ENCODE measurements at places on chromosomes 2 and 18.

DNA sequence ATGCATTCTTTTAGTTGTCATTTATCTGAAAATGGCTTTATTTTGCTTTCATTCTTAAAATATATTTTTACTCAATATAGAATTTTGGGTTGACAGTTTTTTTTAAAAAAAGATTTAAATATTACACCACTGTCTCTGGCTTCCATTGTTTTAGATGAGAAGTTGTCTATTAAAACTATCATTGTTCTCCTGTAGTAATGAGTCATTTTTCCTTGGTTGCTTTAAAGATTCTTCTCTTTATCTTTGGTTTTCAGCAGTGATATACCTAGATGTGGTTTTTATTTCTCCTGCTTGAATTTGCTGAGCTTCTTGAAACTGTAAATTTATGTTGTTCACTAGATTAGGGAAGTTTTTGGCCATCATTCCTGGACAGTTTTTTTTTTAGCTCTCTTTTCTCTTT lies 26.7 kb upstream of the DLX2 start:
- no peak for DNase-seq

DNA sequence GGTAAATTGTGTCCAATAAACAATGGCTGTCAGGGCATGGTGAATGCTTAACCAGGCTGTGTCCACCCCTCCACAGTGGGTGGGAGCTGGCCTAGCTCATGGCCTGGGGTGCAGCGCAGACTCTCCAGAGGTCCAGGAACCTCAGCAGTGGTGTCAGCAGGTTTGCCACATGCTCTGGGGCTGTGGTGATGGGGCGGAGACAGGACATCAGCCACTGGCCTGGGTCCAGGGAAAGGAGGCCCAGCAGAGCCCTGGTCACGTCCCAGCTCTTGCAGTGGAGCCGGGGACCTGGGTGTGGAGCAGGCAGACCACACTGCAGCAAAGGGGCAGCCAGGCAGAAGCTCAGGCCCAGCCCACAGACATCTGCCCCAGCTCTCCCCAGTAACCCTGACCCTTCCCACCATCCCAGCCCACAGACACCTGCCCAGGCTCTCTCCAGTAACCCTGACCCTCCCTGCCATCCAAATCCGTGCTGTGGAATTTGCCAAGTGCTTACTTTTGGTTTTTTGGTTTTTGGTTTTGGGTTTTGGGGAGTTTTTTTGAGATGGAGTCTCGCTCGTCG lies 13.8 kb upstream of the KIF1A start:
- no peak for DNase-seq

DNA sequence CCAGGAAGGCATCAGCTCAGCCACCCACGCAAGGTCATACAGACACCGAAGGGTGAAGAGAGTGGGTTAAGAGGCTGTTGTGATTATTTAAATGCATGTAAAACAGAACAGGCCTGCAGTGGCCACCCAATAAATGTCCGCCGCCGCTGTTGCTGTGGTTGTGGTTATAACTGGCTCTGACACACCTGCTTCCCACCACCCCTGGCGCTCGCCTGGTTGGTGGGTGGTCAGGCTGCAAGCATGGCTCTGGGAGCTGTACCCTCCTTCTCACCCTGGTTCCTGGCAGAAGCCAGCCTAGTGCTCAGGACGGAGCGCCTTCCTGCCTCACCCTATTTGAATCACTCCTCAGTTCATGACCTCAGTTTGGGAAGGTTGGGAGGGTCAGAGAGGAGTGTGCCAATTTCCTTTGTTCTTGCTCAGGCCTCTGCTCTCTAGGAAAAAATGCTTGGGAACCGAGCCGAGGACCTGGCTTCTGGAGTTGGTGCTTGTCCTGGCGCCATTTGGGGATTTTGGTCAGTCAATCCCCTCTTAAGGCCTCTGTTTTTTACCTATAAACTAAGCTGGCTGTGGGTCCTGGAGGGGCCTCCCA lies 5.3 kb upstream of the CRYBA2 start:
- DNase-seq = no peak

- DNase-seq = no peak
Observed at GRCh38 chr2:51510303-51510702, 478.4 kb upstream of the NRXN1 start.

- DNase-seq = no peak
Observed at GRCh38 chr2:101328474-101329007, 20.0 kb upstream of the RNF149 start.
